SHP77 (cell line): ENCODE measurements at places on chromosomes 1 and 21.

DNA sequence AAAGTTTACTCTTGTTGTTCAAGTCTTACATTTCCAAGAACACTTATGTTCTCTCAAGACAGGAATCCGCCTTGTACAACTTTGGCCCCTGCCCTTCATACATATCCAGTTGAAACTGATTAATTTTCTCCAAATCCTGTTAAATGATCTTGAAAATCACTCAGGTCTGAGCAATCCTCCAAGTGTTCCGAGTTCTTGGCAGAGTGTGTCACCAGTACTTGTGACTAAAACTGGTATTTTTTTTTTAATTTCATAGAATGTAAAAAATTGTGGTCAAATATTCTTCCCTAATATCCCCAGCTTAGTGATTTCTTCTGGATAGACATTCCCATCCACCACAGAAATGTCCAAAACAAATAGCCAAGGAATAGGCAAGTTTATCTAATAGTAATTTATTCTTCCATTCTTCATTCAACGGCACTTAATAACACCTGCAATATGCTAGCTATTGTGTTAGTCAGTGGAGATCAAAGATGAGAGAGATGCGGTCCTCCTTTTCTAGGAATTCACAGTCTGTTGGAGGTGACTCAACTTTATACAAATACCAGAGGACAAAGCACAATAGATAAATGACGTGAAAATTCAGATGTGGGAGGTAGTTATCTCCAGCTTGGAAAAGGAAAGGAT is 71.4 kb downstream of the DIRAS3 start:
- DNase-seq = no peak

DNA sequence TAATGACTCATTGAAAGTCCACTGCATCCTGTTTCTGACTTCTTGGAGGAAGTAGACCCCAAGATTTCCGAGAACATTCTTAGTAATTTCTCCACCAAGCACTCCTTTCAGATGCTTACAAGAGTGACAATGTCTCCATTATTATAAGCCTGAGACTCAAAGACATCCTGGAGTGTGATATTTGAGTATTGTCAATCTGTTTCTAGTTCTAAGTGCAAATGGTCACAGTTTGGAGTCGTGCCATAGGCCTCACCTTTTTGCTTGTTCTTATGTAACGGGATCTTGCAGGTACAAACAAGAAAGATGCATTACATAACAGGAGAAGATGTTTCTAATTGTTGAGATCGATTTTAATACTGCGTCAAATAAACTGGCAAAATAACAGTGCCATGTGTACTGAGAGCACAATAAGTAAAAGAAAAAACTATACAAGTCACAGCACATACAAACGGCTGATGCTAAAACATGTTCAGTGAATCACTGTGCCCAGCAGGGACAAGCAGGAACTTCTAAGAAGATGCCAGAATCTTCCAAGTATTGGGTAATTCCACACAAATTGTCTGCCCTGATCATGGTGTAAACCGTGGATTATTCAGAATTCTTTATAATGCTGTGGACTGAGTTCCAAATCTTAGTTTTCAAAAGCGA is 54.1 kb downstream of the CD2 start:
- DNase-seq = no peak

GRCh38 chr1:17914131-17914530 is 159.0 kb downstream of the ACTL8 start:
- DNase-seq = no peak

- no peak for DNase-seq
Observed at GRCh38 chr1:183239220-183239742, 53.2 kb downstream of the LAMC2 start.

GRCh38 chr1:248792342-248792741 is 33.4 kb downstream of the SH3BP5L start:
- DNase-seq = no peak

- DNase-seq = no peak
Observed at GRCh38 chr1:101116006-101116405, 90.4 kb upstream of the DPH5 start.

- peak; percentile 34 for DNase-seq
Observed at GRCh38 chr1:229254910-229255541, 15.9 kb upstream of the RAB4A start.

DNA sequence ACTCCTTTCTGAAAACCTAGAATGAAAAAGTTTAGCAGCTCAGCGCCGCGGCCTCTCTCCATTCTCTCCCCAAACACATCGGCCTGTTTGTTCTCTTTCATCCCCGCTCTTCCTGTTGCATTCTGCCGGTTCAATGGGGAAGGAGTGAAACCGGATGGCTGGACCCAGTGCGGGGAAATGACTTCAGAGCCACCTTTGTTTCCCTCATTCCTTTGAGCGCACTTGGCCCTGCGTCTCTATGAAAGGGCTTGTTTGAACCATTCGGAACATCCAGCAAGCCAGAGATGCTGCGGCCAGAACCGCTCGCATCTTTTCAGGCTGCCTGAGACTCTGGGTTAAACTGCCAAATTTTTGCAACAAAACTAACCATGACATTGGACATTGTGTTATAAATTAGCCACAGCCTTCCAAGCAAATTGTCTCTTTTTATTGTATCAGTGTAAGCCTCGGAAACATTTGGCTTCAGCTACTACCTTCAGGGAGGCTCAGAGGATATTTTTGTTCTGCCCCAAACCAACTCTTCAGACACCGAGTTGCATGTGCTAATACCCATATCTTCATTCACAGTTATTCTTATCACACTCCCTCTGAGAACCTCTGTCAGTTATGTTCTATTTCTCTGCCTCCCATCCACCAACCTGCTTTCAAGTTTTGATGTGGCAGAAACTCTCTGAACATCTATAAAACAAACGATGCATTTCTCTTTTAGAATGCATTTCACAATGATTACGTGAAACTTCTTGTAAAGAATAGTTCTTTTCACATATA is 5.1 kb upstream of the OLIG1 start:
- DNase-seq = no peak

- no peak for DNase-seq
Observed at GRCh38 chr21:41764558-41765419, 2.1 kb downstream of the RIPK4 start.

DNA sequence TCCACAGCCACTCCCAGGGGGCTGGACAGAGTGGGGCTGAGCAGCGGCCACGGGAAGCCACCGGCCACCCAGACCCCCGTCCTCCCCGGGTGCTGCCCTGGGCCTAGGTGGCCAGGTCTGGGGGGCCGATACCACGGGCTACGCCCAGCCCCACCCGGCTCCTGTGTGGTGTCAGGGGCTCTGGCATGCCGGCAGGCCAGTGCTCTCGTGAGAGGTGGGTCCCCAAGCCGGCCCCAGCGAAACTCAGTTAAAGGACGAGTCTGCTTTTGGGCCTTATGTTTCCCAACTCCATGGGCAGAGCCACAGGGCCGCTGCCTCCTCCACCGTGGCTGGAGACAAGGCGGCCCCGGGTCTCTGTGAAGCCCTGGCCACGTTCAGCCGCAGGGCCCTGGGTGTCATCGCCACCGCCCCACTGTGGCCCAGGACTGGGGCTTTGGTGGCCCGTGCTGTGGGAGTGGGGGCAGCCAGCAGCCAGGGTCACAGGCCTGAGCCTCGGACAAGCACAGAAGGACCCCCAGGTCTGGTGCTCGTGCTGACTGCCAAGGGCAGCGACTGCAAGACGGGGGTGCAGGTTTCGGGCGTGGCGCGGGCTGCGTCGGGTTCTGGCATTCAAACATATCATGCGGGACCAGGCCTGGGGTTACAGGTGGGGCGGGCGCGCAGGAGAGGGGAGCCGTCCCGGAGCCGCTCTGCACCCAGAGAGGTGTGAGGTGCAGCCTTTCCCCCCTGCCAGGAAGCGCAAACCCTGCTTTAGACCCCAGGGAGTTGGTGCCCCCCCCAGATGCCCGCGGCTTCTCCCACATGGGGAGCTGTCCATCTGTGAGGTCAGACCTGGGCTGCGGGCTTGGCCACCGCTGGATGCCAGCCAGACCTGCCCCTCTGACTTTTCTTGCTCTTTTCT is 11.9 kb upstream of the C1orf159 start:
- no peak for DNase-seq

DNA sequence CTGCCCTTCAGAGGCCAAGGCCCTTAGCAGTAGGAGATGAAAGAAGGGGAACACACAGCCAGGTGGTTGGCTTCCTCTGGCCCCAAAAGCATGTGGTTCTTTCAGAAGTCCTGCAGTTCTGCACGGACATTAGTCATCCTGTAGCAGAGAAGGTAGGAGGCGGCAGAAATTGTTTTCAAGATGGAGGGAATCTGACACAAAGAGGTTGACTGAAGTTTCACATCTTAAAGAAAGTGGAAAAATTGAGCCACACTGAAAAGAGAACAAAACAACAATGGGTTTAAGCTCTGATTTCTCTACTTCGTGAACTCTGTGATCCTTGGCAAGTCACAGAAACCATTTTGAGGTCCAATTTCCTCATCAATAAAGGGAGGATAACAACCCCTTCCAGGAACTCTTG is 125.3 kb upstream of the DNAH14 start:
- DNase-seq = no peak

- DNase-seq = no peak
Observed at GRCh38 chr1:207666342-207666741, 21.4 kb downstream of the CR1L start.

DNA sequence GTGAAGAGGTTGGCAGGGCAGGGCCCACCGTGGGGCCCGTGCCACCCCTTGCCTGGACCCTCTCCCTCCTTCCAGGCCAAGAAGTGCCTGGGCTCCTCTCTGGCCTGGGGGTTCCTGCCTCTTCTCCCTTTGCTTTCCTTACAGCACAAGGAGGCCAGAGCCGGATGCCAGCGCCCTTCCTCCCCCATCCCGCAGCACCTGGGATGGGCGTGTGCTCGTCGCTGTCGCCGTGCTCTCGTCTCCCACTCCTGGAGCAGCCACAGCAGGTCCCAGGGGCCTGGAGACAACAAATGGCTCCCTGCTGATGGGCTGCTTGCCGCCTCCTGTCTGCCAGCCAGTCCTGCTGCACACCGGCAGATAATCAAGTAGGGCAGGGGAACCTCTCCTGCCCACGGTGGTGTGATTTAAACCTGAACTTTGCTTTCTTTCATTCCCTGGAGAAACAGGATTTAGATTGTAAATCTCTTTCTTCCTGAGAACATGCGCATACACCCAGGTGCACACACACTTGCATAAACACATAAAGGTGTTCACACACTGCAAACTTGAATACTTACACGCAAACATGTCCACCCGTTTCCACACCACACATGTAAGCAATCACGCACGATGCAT is 50.8 kb upstream of the POU3F1 start:
- no peak for DNase-seq

GRCh38 chr1:204568576-204569315 is 52.5 kb downstream of the MDM4 start:
- DNase-seq = no peak

DNA sequence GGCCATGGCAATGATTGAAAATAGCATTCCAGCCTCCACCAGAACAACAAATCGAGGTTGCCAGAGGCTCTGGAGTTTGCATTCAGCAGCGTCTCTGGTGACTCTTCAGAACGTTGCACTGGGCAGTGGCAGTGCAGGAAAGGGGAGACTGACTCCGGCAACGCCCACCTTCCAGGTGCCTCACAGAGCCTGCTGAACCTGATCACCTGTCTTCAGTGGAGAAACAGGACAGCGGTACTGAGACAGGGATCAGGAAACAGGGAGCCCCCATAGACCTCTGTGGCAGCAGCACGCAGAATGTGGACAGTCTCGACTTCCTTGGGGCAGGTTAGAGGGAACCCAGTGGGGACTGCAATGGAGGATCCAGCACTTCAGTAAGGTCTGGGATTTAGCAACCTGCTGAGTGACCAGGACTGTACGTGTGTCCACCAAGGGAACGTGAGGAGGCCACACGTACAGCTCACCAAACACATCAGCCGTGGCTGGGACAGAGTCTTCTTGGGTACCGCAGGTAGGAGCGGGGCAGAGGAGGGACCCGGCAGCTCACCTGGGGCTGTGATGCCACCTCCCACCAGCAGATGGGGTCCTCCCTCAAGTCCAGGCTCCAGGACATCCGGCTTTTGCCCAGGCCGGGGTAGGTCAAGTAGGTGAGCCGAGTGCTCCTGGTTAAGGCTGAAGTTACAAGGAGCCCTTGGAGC is 128.6 kb downstream of the PRDM2 start:
- DNase-seq = peak; percentile 23

DNA sequence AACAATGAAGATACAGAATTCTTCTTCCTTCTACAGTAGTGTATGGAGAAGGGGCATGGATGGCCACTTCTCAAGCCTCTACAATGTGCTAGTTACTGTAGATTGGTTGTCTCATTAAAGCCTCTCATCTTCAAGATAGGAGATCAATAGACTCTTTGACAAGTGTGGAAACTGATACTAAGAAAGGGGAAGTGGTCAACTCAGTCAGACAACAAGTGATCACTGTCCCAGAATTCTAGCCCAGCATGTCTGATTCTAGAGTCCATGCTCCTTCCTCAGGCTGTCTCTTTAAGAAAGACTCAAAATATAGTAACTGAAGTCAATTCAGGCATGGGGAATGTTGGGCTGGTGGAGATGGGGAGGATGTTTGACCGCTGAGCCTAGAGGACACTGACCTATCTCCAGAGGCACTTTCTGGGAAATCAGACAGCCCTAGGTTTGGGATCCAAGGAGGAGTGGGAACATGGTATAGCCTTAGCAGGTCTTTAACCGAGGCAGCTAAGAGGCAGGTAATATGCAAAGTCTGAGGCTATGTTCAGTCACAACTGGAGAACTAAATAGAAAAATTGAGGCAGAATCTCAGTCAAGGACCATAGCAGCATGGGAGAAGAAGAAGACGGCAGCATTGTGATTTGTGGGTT is 39.3 kb upstream of the EYA3 start:
- no peak for DNase-seq

DNA sequence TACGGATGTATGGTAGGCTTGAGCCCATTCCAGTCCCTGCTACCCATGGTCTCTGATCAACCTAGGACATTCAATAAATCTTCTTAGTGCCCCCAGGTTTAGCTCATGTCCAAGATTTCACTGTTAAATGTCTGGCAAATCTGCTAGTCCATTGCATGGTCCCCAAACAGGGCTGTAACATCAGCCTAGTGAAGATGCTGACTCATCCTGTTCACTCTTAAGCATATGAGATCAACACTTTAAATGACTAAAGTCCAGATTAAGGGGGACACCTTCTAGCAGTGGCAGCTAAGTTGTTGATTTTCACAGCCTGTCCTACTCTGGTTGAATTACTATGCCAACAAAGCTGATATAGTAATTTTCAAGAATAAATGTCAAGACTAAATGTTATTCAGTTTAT is 46.5 kb upstream of the NUF2 start:
- no peak for DNase-seq

- no peak for DNase-seq
Observed at GRCh38 chr1:21188235-21188634, 11.5 kb upstream of the EIF4G3 start.
